Fibroblast of upper back skin (primary cell): ENCODE measurements at places on chromosomes 11 and 22.
A peak's percentile ranks its signal among the peaks of the same experiment; 100 is the strongest.

- DNase-seq, result peak; percentile 81
Observed at GRCh38 chr11:783581-784015, 6.3 kb downstream of the CEND1 start.

DNA sequence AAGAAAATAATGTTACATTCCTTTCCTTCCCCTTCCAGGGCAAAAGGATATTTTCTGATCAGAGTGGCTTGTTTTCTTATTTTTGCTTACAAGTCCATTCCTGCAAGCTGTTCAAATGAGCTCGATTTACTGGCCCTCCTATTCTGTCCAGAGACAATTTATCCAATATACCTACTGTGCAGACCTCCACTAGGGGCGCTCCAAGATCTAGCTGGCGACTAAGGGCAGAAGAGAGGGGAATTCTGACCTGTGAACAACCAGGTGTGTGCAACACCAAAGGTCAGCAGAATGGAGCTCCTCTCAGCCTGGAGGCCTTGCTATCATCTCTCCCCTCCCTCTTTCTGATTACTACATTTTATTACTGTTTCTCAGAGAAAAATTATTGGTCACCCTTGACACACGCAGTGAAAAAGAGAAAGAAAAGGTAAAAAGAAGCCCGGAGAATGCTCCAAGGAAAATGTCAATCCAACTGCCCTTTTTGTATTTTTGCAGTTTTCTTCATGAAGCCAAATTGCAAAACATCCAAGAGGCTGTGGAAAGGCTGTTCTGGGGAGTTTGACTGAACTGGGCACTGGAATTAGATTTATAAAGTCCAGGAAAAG is 3.2 kb downstream of the SEZ6L start:
- DNase-seq, result peak; percentile 10

- DNase-seq, result no peak
Observed at GRCh38 chr11:56855217-56855616, 106.7 kb upstream of the OR9G4 start.

- no peak for DNase-seq
Observed at GRCh38 chr11:27398400-27398770, 35.4 kb upstream of the CCDC34 start.

GRCh38 chr11:27329867-27330632 is 33.0 kb downstream of the CCDC34 start:
- no peak for DNase-seq

DNA sequence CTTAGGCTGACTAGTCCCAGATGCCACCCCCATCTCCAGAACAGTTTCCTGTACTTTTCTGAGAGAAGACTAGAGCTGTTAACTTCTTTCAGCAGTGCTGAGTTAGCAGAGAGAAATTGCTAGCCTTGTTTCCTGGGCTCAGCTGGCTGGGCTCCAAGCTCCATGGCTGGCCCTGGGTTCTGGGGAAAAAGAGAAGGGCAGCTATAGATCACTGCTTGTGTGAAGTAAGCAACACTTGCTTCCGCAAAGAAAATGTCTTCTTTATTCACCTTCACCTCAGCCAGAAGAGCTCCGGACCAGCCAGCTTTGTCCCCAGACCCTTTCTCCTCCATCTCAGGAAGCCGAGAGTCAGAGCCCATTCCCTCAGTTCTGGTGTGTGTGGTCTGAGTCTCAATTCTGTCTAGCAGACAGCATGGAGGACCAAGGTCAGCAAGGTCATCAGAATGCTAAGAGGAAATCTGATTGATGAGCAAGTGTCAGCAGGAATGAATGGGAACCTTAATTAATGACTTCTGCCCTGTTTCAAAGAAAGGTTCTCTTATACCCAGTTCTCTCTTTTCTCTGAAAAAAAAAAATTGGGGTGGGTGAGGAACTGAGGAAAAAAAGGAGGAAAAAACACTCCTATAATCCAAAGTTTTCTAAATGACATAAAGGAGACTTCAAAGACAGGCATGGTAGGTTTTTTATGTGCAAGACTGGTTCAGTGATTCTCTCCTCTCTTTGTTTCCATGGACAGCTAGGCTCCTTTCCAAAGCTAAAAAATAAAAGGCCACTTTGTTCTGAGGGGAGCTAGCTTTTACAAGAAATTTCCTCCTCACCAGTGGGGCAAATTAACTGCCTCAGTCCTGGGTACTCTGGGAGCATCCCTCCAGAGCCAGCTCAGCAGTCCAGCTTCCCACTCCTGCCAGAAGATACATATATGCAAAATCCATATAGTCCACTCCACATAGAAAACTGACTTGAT is 63.6 kb upstream of the FAM181B start:
- no peak for DNase-seq

GRCh38 chr11:58561394-58562098 is 14.1 kb downstream of the LPXN start:
- no peak for DNase-seq

DNA sequence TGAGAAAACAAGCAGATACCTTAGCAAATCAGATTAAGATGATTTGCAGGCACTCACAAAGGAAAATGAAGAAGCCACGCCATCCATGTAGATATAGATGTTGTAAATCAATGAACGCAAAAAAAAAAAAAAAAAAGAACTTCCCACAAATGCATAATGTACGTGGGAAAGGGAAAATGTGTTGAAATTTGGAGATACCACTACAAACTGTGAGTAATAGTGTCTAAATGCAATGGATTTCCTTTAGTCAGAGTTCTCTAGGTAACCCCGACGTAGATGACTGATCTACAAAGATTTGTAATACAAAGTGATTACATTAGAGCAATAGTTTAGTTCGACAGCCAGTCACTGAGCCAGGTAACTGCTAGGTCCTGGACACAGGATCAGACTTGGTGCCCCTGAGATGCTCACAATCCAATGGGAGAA is 783 bp upstream of the ANKRD54 start:
- no peak for DNase-seq

GRCh38 chr11:95338430-95338991 is 107.5 kb upstream of the SESN3 start:
- DNase-seq, result peak; percentile 93

GRCh38 chr11:118659314-118659952 is 20.0 kb downstream of the TREH start:
- DNase-seq, result peak; percentile 80

GRCh38 chr11:13606701-13607100 is 61.8 kb upstream of the FAR1 start:
- DNase-seq, result no peak

DNA sequence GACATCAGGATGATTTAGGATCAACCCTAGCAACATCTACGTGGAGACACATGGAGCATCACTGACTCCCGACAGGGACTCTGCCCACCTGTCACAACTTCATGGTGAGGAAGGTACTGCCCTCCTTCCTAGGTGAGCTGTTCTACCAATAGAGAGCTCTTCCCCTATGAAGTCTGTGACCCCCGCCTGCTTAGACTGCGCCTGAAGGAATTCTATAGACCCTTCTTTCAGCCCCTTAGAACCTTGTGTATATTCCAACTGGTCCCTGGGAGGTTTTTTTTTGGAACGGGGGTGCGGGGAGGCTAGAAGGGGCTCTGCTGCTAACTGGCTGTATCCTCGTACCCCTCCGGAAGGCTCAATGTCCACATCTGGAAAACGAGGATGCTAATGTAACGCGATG is 566 bp downstream of the INTS4 start:
- no peak for DNase-seq

DNA sequence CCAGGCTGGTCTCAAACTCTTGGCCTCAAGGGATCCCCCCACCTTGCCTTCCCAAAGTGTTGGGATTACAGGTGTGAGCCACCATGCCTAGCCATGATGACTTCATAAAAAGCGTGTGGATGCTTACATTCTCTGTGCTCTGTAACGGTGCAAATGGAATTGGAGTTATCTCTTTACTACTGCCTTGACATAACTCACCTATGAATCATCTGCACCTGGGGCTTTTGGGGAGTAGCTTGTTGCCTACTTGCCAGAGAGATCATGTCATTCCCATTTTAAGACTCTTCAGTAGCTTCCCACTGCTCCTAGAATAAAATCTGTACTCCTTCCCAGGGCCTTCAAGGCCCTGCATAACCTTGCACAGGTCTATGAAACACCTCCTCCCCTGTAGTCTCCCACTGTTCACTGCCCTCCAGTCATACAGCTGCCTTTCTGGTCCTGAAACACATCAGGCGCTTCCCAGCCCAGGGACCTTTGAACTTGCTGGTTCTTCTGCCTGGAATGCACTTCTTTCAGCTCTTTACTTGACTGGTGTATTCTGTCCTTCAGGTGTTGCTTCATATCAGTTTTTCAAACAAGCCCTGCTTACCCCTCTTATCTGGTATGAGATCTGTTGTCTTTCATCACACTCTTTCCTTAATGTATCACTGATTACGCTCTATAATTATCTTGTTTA is 19.6 kb upstream of the MOGAT2 start:
- no peak for DNase-seq

- no peak for DNase-seq
Observed at GRCh38 chr11:2987881-2988861, 4.0 kb downstream of the NAP1L4 start.

DNA sequence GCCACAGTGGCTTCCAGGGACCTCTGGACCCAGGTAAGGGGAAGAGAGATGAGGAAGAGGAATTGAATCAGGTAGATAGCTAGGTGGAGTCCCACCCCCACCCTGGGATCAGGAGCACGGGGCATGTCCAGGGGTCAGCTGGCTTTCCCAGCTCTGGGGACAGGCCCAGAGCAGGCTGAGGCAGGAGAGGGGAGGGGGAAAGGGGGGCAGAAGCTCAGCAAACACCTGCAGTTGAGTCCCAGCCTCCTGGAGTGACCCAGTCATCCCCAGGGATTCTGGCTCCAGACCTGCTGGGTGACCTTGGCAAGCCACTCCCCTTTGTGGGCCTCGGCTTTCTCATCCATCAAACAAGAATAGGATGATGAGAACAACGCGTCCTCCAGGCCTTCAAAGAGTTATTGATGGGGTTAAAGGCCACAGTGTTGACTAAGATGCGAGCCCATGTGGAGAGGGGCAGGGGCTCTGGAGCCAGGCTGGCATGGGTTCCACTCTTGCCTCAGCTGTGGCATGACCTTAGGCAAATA is 16.0 kb downstream of the STARD10 start:
- no peak for DNase-seq

DNA sequence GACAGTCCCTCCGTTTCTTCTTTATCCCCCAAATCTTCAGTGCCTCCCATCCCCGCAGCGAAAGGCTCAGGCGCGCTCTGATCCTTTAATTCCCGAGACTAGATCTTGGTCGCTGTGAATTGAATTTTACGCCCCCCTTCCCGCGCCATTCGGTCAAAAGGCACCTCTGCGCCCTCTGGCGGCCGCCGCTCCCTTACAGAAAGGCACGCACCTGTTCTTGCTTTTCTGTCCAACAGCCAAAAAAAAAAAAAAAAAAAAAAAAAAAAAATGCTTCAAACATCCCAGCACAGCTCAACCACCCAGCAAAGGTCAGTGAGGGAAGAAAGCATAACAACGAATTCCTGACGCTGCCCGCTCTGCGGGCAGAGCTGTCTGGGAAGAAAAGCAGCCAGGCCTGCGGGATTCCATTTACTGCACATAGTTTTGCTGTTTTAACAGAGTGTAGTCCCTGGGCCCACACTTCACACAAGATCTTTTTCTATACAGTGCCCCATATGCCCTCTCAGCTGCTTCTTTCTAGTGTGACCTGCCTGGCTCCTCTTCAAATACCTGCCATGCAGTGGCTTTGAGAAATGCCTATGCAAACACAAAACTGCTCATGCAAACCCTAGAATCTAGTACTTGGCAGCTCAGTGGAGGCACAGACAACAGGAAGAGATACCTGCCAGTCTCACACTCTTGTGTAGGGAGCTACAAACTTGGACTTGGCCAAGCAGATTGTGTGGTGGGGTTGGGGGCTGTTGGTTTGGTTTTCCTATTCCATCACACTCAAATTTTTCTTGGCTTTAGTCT is 1.3 kb upstream of the ESAM start:
- peak; percentile 56 for DNase-seq

- no peak for DNase-seq
Observed at GRCh38 chr11:128865490-128865889, 1.6 kb downstream of the KCNJ1 start.

DNA sequence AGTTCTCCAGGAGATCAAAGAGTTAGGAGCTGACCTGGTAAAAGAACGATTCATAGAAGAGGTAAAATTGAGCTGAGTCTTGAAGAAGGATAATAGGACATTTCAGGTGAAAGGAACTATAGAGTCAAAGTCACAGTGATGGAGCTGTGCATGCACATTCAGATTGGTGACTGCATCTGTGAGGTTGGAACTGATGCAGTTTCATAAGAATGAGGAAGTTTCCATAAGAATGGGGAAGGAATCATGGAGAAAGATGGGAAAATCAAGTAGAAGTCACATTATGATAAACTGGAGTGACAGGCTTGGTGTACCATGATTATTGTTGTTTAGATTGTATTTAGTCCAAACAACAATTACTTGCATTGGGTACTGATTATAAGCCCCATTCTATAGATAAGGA is 232.2 kb downstream of the FAM76B start:
- no peak for DNase-seq
